Stimulated activated CD4-positive, alpha-beta T cell treated with anti-CD3 and anti-CD28 coated beads, Interleukin-15, amount 100 ng/mL, for 1 hour (primary cell): ENCODE measurements at places on chromosomes 4 and X.

- DNase-seq: no peak
These were observed 66.1 kb upstream of the WDR1 start for GRCh38 chr4:10182446-10183424.

- DNase-seq: no peak
These were observed 30.9 kb upstream of the LGI2 start for GRCh38 chr4:25061602-25062001.

DNA sequence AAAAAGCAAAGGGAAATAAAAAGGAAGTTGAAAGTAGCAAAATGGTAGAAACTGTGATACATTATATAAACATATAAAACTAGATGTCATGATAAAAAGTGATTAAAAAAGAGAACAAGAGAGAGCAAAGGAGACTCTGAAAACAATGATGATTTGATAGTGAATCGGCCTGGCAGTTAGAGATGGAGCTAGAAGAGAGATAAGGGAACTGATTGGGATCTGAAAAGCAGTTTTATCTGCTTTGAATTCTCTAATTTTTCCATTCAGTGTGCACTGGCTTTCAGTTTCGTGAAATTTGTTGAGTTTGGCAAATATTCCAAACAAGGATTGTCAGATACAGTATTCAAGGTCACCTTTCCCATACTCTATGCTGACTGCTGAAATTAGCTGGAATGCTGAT is 21.9 kb upstream of the CCSER1 start:
- no peak for DNase-seq

GRCh38 chr4:625631-626161 is 323 bp downstream of the PDE6B start:
- DNase-seq: no peak

GRCh38 chr4:123168812-123169211 is 227.8 kb upstream of the SPRY1 start:
- DNase-seq: no peak

GRCh38 chr4:7876201-7876875 is 63.3 kb downstream of the AFAP1 start:
- DNase-seq: no peak

- no peak for DNase-seq
These were observed 30.9 kb downstream of the GATB start for GRCh38 chr4:151729731-151730559.

- peak; percentile 87 for DNase-seq
These were observed at the start of gene STX18 for GRCh38 chr4:4541661-4542570. STX18 (minus strand) TSS chr4:4542048; CDS start chr4:4541964, 84 bp downstream.

GRCh38 chr4:186808630-186809018 is 85.0 kb upstream of the FAT1 start:
- DNase-seq: no peak

- no peak for DNase-seq
These were observed 84.3 kb upstream of the WDR1 start for GRCh38 chr4:10200869-10201268.

- no peak for DNase-seq
These were observed 50.9 kb downstream of the KIT start for GRCh38 chr4:54708339-54709279.

DNA sequence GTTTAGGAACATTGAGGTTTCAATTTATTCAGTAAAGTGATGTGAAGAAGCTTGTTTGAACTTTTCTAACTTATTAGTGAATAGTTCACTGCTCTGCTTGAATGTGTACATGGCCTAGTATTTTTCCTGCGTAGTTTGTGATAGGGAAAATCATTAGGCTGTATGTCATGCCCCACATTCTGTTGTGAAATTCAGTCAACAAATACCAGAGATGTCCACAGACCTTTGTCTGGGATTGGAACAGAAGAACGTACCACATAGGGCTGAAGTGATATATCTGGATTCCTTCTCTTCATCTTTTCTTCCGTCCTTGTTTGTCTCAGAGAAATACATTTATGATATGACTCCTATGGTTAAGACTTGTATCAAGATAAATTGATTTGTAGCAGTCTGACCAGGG is 88.8 kb upstream of the PLS3 start:
- DNase-seq: no peak

- no peak for DNase-seq
These were observed 161.7 kb downstream of the BRWD3 start for GRCh38 chrX:80648023-80648422.
